ENCODE measurements at places on chromosomes 12 and 14.

DNA sequence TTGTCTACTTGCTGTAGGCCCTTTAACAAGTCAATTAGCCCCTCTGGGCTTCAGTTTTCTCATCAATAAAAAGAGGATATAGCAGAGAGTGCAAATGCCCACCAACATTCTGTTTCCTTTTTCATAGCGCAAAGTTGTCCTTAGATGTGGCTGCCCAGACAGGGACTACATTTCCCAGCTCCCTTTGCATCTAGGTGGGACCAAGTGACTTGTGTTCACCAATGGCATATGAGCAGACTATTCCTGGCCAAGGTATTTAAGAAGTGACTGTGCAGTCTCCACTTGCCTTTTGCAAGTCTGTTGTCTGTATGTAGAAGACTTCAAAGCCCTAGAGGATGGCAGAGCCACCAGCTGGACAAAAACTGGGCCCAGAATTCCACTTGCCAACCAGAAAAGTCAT, 59.7 kb downstream of the DAO start:
- peak; percentile 16 for DNase-seq

GRCh38 chr12:108125073-108125472, 4.0 kb upstream of the WSCD2 start:
- no peak for DNase-seq

- no peak for DNase-seq
Observed at GRCh38 chr12:82474181-82474797, 116.0 kb downstream of the METTL25 start.

DNA sequence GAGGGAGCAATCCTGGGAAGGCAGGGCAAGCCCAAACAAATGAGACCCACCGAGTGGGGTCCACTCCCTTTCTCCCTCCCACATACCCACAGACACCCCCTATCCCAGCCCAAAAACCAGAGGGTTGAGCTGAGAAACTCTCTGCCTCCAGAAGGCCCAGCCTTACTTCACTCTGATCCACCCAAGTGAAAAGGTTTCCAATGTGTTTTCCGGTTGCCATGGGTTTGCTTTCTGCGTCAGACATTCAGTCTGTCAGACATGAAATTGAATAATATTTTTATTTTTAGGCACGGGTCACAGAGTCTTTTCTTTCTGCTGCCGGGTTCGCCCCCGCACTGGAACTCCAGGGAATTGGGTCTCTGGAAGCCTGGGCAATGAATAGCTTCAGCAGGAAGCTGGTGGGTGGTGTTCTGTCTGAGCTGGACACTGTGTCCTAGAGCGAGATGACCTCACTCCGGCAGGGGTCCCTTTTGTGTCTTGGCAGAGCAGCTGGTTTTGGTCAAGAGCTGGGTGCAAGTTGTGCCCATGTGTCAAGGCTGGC, 69.8 kb upstream of the CLMN start:
- no peak for DNase-seq

DNA sequence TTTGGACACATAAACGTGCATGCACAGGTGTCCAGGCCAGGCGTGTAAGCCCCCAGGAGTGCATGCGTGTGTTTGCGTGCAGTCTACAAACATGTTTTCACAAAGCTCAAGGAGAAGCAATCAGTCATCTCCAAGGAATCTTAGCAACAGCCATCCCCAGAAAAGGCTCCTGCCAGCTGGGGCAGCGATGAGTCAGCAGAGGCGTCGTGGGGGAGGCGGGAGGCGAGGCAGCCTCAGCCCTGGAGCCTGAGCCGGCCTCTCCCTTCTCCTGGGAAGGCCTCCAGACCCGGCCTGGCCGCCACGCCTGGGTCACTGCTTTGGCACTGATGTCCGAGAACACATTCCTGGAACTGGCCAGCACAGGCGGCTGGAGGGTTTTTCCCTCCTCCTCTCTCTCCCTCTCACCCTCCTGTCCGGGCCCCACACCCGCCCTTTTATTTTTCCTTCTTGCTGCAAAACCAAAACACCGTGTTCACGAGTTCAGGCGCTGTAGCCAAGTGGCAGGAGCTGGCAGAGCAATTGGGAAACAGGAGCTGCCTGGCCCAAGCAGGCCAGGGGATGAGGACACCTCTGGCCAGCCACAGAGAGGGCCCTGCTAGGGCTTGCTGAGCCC, 92.7 kb downstream of the LRRC74A start:
- DNase-seq: no peak

DNA sequence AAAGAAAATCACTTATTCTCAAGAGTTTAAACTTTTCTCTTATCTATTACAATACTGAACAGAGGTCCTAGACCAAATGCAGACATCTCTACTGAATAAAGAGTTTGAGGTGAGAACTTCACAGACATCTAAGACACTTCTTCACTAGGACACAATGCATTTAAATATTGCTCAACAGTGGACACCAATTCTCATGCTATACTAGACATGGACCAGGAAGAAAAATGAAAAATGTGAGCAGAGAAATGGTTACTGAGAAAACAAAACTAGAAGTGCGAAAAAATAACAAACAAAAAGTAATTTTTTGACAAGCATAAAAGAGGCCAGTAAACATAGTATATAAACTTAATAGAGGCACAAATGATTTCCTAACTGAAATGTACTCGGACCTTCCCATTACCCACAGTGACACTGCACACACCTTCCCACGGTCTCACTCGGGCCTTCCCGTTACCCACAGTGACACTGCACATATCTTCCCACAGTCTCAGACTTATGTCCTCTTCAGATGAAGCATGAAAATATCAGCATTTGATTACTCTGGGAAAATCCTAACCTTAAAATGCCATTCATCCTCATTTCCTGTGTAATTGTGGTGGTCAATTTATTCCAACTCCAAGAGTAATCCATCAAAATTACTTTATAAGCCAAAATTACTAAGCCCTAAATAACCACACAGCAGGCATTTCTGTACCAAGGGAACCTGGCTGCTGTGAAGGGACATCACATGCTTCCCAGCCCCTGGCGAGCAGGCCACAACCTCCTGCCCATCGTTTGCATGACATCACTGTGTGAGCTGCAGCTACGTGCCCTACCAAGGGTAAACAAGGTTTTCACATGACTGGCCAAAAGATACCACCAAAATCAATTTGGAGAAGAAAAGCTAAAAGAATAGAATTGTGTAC, 6.4 kb downstream of the SLC15A4 start:
- no peak for DNase-seq

GRCh38 chr12:91432089-91432488, 249.5 kb upstream of the DCN start:
- no peak for DNase-seq

DNA sequence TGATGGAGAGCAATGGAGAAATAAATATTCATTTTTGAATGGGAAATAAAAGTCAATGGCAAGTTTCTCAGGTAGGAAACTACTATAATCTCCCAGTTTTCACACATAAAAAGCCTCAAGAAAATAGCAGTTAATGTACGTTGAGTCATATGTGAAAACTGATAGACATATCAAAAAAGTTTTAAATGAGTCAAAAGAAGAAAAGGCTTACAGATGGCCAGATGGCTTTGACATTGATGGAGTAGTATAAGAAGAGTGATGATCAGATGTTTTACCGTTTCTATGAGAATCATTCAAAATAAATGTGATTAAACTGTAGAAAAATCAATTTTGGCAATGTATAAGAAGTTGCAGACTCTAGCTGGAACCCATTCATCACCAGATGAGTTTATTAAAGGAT, 97.8 kb downstream of the LLPH start:
- no peak for DNase-seq

DNA sequence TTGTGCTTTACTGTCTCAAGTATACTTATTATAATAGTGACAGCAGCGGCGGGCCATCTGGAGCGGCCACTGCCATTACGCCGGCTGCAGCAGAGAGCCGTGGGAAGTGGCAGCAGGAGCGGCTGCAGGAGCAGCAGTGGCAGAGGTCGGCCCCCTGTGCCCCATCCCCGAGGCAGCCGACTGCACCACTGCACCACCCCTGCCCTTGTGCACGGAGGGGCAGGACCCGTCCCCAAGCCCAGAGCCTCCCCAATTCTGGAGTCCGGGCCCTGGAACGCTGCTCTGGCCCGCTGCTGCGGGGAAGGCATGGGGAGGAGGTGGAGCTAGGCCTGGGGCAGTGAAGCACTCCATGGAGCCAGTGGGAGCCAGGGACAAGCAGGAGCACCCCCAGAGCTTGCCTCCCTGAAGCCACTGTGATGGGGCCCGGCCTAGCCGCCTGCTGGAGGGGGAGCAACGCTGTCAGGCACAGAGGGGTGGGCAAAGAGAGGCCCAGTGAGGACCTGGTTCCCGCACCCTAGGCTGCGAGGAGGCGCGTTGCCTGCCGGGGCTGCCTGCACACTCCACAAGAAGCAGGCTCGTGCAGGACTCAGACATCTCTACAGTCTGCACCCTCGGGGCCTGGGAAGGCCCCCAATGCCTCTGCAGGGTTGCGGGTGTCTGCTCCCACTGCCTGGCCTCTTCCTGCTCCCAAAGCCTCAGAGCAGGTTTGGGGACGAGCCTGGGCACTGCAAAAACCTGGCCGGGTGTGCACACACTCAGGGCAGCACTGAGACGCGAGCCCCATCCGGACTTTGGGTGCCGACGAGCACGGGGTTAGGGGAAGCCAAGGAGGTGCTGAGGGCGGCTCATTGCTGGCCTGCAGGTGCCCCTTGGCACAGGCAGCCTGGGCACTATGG, 74.2 kb upstream of the RASSF8 start:
- DNase-seq: no peak

DNA sequence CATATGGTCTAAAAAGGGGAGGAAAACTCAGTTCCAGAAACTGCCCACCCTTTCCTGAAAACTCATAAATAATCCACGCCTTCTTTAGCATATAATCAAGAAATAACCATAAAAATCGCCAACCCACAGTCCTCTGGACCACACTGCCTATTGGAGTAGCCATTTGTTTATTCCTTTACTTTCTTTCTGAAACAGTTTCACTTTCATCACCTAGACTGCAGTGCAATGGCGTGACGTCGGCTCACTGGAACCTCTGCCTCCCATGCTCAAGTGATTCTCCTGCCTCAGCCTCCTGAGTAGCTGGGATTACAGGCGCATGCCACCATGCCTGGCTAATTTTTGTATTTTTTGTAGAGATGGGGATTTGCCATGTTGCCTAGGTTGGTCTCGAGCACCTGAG, 44.2 kb downstream of the CLMN start:
- no peak for DNase-seq

DNA sequence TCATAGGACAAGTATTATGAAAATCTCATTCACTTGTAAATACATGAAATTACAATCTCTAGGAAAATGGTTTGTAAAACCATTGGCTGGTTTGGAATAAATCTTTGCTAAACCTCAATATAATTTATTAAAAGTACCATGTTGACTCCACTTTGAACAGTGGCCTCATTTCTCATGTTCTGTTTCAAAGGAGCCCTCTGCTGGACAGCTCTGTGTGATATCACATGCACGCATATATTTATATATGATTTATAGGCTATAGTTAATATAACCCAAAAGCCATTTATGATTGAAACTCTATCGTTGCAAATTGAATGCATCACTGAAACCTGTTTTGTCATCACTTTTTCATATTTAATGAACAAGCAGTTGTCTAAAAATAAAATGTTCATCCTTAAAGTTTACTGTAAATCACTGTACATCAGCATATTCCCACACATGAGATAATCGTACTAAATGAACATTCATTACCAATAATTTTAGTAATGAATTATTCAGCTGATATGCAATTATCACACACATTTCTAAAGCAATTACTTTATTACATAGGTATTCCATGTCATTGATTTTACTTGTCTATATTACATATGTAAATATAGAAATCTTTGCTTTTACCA, 493.8 kb downstream of the NPAS3 start:
- no peak for DNase-seq

GRCh38 chr14:68033336-68033932, 213.9 kb downstream of the RAD51B start:
- no peak for DNase-seq

DNA sequence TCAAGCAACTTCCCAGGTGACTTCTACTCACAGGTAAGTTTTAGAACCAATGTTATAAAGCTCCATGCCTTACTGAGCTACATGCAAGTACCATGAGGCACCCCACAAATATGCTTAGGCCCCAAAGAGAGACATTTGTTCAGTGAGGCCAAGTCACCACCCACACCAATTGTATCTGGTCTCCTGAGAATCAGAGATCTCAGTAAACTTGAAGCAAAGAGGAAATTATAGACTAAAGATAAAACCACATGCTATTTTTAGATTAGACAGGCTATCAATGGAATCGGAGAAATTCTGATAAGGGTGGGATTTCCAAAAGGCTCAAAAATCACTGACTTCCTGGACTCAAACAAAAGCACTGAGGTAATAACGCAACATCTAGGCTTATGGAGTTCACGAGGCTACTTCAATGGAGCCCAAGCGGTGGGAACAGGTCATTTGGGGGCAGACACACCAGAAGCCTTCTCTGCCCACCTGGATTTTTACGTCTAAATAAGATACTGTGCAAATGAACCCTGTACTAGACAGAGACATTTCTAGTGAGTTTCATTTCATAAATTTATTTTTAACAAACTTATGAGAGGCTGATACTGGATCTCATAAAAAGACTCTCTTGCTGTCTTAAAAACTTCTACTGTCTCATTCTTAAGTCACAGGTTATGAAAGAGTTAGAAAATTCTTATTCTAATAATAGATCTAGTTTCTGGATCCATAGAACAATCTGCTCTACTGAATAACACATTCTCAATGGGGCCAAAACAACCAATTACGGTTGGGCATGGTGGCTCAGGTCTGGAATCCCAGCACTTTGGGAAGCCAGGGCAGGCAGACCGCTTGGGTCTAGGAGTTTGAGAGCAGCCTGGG, 7.7 kb downstream of the SLC15A4 start:
- no peak for DNase-seq

GRCh38 chr14:34937442-34937841, 45.4 kb upstream of the SRP54 start:
- DNase-seq: no peak

DNA sequence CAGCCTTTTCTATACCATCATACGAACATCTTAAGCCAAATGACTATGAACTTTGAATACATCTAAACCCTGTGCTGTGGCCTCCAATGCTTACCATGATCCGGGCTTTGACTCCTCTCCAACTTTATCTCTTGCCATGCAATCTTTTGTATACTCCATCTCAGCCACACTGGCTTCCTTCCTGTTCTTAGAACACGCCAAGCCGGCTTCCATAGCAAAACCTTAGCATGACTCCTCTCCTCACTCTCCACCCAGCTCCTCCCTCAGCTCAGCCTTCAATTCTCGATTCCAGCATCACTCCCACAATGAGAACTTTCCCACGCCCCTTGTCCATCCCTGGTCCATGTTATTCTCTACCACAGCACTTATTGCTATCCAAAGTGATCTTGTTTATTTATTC, 228.3 kb downstream of the NTF3 start:
- DNase-seq: no peak

DNA sequence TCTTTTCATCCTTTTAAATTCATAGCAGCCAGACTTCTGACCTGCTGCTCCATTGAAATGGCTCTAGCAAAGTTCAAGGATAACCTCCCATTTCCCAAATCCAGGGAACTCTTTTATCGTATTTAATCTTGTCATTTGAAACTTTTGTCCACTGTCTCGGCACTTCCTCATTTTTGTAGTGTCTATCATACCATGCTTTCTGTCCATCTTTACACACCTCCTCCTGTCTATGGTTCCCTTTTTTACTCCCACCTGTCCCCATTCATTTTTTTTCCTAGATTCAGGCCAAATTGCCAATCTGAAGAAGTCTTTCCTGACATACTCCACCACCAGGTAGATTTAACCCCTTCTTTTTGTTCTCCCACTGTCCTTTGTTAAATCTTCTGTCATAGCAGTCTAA, 31.0 kb downstream of the NFYB start:
- no peak for DNase-seq

- no peak for DNase-seq
Observed at GRCh38 chr12:46478123-46478522, 105.5 kb upstream of the SLC38A2 start.

All from iPS DF 6.9 (cell line).